GM04503 (cell line): ENCODE measurements at places on chromosomes 6 and 20.

- DNase-seq = no peak
Measured at GRCh38 chr20:62918147-62918546, 8.2 kb downstream of the DIDO1 start.

GRCh38 chr6:117938311-117938995, 31.4 kb downstream of the SLC35F1 start:
- no peak for DNase-seq

DNA sequence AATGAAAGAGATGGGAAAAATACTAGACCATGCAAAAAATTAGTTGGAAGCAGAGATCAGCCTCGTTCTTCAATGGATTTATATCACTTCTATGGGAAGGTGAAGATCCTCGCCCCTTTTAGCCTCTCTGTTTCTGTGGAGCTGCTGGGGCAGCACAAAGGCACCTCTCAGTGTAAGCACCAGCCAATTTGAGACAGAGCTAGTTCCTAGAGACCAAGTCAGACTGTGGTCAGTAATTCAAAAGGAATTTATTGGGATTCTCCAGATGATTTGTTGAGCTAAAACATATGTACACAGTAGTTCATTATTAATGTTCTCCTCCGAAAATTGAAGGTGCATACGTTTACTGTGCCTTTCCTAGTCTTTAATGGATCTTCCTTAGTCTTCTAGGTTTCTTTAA, 42.4 kb downstream of the SCGN start:
- DNase-seq = no peak

DNA sequence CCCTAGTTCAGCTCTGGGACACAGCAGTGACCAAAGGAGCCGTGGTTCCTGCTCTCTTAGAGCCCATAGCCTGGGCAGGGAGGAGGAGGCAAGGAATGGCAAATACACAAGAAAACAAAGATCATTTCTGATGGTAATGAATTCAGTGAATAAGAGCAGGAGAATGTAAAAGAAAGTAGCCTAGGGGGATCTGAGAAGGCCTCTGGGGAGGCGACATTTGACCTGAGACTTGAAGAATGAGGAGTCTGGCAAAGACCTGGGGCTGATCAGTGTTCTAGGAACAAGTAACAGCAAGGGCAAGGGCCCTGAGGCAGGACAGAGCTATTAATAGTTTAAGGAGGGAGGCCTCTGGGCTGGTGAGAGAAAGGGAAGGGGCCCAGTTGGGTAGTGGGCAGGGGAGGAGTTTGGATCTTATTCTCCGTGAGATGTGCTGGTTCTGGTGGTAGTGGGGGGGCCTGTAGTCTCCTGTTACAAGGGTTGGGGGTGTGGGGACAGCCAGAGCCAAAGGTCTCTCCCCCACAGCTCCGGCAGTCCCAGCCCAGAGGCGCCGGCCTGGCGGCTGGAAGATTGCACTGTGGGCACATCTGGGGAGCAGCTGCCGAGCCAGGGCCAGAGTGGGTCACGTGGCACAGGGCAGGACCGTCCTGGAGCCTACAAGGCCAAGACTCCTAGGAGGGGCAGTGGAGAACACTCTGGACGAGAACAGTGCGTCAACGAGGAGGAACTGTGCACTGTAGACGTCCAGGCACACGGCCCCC, 9.3 kb upstream of the ID1 start:
- DNase-seq = peak; percentile 92

DNA sequence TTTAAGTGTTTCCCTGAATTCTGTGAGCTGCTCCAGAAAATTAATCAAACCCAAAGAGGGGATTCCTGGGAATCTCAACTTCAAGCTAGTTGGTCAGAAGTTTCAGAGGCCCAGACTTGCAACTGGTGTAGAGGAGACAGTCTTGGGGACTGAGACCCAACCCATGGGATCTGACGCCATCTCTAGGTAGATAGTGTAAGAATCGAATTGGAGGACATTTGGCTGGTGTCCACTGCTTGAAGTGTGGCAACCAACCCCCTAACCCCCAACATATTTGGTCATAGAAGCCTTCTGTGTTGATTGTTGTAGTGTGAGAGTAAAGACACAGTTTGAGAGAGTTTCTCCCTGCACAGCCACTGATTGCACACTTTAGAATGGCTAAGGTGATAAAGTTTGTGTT, 103.5 kb upstream of the CARMIL1 start:
- no peak for DNase-seq

- DNase-seq = no peak
Measured at GRCh38 chr6:3133515-3133914, 15.0 kb downstream of the BPHL start.

GRCh38 chr6:160226118-160226591, 32.5 kb downstream of the SLC22A2 start:
- no peak for DNase-seq

DNA sequence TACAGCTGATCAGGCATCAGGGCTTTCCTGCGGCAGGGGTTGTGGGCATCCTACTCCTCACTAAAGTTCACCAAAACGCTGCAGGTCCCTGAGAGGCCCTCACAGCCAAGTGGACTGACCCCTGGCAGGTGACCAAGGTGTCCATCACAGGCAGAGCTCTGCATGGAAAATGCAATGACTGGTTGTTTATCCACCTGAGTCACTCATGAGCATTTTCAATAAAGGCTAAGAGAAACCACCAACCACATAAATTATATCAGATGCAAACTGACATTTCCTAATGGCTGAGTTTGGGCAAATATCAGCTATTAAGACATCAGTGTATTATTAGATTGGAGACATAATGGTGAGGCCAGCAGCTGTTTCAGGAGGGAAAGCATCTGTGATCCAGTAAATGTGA, 152.7 kb upstream of the SYNDIG1 start:
- DNase-seq = no peak

GRCh38 chr20:63808964-63809674, 21.9 kb downstream of the ZBTB46 start:
- DNase-seq = no peak

DNA sequence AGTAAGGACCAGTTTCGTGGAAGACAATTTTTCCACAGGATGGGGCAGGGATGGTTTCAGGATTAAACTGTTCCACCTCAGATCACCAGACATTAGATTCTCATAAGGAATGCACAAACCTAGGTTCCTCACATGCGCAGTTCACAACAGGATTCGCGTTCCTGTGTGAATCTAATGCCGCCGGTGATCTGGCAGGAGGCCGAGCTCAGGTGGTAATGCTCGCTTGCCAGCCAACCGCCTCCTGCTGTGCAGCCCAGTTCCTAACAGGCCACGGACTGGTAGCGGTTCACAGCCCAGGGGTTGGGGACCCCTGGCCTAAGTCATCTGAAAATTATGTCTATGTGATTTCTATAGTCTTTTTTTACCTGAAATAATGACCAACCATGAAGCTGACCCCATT, 217.5 kb downstream of the TMEM200A start:
- no peak for DNase-seq

DNA sequence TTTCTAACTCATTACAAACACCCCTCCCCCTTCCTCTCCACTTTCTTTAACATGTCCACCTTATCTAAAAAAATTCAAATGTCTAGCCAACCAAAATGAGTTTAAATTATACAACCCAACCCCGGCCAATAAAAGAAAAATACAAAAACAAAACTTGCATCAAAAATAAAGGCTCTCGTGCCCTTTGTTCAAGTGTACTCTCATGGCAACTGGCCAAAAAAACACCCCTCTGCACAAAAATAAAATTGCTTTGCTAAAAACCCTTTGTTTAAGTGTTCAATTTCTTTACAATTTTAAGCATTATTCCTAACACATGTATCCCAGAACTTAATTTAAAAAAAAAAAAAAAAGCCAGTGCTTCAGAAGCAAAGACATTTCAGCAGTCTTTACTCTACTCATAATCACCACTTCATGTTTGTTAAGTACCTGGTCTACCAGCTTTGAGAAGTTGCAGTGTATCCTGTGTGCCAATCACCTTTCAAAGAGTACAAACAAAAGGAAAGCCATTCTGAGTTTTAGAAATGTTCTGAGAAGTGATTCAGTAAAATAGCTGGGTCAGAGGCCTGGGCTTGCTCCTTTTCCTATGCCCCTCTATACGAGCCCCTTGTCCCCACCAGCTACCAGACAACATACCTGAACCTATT, 87.5 kb downstream of the MDN1 start:
- DNase-seq = no peak

GRCh38 chr6:158409451-158409850, 97.2 kb downstream of the TULP4 start:
- DNase-seq = no peak

DNA sequence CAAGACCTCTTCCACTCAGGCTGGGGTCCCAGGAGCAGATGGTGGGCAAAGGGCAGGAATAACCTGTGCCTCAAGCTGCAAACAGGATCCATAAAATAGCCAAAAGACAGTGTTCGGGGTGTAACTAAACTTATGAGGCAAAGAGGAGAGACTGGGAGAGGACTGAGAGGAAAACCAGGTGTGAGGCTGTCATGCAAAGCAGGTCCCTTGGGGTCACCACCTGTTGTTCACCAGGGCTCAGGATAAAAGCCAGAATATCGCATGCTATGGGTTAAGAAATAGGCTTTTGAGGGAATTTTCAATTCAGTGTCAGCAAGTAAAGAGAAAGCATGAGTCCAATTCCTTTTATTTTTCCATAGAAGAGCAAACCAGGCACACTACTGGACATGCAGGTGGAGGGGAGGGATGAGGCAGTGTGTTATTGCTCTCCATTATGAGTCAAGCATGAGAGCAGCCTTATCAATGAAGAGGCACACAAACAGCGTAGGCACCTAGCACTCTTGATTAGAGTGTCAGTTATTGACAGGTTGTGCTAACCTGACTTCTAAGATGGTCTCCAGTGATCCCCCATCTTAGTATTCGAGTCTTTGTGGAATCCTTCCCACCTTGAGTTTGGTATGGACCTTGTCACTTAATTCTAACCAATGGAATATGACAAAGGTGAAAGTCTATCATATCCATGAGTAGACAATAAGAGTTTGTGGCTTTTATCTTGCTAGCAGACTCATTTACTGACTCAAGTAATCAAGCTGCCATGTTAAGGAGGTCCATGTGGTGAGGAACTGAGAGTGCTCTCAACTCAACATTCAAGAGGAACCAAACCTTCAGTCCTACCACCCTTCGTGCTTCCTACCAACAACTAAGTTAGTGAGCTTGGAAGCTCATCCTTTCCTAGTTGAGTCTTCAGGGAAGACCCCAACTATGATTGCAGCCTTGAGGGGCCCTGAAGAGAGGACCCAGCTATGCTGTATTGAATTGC, 18.8 kb downstream of the HLA-E start:
- no peak for DNase-seq

GRCh38 chr6:100463630-100464161, 1.0 kb downstream of the SIM1 start:
- DNase-seq = no peak

DNA sequence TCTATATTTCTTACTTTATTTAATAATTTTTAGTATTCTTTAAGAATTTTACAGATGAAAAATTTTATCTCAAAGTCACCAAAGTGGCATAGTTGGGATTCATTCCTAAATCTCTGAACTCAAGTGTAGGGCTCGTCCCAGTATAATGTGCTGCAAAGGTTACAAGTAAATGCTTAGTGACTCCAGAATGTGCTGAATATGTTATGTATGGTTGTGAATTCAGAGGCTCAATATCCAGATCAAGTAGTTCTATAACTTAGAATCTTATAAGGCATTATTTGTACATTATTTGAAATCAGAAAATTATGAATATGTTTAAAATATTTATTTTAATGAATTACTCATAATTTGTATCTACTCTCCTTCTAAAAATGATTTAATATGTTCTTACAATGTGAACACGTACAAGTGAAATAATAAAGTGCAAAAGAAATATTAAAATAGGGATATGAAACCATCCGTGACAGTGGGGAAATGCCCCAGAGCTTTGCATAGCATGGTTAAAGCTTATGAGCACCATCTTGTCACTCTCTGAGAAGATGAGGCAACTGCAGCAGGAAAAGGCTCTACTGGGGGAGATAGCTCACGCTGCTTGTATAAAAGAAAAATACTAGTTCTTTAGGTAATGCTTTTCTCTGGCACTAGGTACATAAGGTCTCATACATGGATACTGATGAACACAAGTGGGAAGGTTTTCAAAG, 259.0 kb downstream of the FOXC1 start:
- no peak for DNase-seq

DNA sequence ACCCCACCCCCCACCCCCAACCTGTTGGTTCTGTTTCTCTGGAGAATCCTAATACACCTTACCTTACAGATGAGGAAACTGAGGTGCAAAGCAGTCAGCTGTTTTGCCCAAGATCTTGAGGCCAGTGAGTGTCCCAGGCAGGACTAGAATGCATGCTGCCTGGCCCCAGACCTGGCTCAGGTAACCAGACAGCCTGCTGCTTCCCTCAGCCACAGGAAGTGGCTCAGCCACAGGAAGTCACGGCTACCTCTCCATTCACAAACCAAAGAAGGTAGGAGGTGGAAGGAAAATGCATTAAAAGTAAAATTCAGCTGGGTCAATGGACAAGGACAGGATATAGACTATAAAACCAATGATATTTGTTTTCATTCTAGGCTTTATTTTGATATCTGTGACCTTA, 517.6 kb downstream of the CD83 start:
- no peak for DNase-seq

GRCh38 chr6:24385536-24386269, 17.0 kb upstream of the MRS2 start:
- DNase-seq = no peak

DNA sequence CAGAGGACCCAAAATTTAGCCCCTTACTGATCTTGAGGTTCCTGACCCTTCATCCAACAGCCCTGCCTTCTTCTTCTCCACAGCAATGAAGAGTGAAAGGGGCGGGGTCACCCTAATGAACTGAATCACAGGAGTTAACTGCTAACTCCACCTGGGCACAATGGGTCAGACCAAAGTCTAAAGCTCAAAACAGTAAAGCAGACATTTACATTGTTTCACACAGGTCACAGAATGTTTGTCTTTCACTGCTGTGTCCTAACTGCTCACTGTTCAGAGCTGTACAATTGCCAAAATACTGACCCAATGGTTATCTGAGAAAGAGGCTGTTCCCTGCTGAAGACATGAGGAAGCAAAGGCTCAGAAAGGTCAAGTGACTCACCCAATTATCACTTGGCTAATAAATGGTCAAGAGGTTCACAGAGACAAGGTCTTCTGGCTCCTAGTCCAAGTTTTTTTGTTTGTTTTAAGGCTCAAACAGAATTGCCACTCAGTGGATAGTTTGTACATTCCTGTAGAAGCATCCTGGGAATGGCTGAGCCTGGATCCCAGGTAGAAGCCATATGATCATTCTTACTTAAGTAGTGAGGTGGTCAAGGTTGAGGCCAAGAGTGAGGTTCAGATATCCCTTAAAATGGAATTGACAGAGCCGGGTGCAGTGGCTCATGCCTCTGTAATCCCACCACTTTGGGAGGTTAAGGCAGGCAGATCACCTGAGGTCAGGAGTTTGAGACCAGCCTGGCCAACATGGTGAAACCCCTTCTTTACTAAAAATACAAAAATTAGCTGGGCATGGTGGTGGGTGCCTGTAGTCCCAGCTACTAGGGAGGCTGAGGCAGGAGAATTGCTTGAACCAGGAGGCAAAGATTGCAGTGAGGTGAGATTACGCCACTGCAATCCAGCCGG, 35.1 kb upstream of the FAM83C start:
- peak; percentile 84 for DNase-seq
